ENCODE measurements at places on chromosomes 1 and 21. TPM values are rescaled to one million over a fixed set of nuclear protein-coding genes. Genes with fewer than 3 reads are reported as not detected.
A peak's percentile ranks its signal among the peaks of the same experiment; 100 is the strongest.

DNA sequence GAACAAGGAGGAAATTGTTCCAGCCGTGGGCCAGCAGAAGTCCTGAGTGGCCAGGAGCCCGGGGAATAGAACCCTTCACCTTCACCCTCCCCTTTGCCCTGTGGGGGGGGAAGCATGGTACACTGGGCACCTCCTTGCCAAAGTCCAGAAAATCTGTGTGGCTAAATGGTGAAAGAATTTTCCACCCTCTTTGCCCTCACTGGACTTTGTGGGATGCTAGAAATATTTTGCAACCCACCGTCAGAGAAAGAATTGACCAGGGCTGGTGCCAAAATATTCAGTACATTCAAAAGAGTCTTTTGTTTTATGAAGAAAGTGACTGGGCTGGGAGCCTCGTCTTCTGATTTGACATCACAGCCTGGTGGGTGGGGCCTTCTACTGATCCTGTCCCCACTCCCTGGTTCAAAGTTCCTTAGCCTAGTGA lies 14.6 kb downstream of the NFASC start:
- DNase-seq = no peak

DNA sequence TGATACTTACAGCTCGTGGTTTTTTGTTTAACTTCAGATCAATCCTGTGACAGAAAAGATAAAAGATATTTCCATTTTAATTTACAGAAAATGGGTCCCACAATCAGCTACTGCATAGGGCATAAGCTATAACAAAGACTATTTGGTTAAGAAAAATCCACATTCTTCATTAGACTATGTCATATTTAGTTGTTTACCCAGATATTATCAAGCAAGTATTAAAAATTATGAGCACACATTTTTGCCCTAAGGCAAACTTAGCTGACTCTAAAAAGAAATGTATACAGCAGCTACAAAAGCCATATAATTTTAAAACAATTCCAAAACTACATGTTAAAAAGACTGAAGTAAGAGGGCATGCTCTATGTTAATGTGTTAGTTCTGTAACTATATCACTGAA lies 18.7 kb downstream of the MEAF6 start:
- DNase-seq = no peak

S100A12 gene
- total RNA-seq = not detected

GRCh38 chr1:64246294-64246917 lies 43.0 kb downstream of the UBE2U start:
- peak; percentile 55 for DNase-seq

DNA sequence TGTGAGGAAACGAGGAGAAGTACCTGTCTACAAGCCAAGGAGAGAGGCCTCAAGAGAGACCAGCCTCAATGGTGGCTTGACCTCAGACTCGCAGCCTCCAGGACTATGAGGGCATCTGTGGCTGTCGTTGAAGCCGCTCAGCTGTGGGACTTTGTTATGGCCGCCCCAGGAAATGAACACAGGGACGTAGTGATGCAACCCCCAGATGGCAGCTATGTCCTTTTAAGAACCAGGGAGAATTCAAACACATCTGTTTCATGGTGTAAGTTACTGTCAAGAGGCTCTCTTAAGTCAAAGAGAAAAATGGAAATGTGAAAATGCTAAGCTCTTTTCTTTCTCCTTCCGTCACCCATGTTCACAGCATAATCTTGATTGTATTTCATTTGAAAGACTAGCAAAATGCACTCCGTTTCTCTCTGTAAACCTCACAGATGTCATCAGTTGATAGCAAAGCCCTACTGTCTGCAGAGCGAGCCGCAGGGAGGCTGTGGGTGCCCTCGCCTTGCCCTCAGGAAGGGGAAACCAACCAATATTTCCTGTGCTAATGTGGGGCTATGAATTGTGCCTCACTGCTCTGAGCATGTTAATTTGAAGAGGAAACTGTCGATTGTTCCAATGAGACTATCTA lies 21.3 kb downstream of the UBASH3A start:
- DNase-seq = no peak
